OCI-M1 (cell line): ENCODE measurements at places on chromosomes 11 and 22.

GRCh38 chr22:49977578-49977977 is 17.0 kb downstream of the PIM3 start:
- DNase-seq = no peak

GRCh38 chr22:24433828-24434470 is 6.5 kb downstream of the ADORA2A start:
- peak; percentile 75 for DNase-seq

GRCh38 chr11:111526501-111526900 is 11.9 kb downstream of the HOATZ start:
- DNase-seq = no peak

DNA sequence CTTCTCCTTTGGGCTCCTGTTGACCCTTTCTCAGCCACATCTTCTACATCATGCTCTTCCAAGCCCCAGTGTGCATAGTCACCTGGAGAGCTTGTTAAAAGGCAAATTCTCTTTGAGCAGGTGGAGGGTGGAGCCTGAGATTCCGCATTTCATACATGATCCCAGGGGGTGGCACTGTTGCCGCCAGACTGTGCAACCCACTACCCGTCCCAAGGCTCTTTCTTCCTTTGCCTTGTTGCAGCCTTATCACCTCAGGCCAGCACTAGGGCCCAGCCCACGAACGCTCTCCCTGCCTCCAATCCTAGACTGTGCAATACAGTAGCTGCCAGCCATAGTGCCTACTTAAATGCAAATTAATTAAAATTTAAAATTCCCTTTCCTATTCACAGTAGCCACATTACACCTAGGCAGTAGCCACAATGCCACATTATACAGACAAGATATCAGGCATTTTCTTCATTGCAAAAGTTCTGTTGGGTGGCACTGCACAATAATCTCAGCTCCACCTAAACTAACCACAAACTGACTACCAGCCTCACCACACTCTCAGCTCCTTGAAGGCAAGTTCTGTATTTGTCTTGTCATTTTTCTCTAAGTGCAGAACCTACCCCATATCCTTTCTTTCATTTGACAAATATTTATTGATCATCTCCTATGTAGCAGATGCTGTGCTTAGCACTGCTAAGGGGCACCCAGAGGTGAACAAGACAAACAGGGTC is 4.6 kb upstream of the KCNJ5 start:
- peak; percentile 90 for DNase-seq

DNA sequence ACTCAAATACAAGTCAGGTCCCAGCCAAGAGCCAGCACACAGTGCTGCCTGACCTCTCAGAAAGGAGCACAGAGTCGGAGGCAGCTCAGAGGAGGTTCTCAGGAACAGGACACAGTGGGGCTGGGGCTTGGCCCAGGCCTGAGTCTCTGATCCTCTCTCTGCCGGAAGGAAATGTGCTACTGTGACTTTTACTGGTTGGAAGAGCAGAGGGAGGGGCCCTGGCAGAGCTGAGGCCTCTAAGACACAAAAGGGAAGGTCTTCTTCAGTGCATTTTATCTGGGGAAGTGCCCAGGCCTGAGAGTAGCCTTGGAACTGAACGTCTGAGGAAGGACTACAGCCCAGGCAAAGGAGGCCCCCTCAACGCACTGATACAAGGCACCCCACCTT is 16.2 kb upstream of the CASTOR1 start:
- DNase-seq = peak; percentile 81
